ENCODE measurements at places on chromosomes 7 and 10. TPM values are rescaled to one million over a fixed set of nuclear protein-coding genes. Genes with fewer than 3 reads are reported as not detected.

- H3K36me3 ChIP-seq = no peaks in the 10 kb centered on the region
- H3K4me1 ChIP-seq = peaks cover 30% of the 10 kb centered on the region
- H3K4me3 ChIP-seq = no peak overlapping the region
- DNase-seq = no peak
Observed at GRCh38 chr7:77197141-77197540, 2.5 kb downstream of the FGL2 start.

DNA sequence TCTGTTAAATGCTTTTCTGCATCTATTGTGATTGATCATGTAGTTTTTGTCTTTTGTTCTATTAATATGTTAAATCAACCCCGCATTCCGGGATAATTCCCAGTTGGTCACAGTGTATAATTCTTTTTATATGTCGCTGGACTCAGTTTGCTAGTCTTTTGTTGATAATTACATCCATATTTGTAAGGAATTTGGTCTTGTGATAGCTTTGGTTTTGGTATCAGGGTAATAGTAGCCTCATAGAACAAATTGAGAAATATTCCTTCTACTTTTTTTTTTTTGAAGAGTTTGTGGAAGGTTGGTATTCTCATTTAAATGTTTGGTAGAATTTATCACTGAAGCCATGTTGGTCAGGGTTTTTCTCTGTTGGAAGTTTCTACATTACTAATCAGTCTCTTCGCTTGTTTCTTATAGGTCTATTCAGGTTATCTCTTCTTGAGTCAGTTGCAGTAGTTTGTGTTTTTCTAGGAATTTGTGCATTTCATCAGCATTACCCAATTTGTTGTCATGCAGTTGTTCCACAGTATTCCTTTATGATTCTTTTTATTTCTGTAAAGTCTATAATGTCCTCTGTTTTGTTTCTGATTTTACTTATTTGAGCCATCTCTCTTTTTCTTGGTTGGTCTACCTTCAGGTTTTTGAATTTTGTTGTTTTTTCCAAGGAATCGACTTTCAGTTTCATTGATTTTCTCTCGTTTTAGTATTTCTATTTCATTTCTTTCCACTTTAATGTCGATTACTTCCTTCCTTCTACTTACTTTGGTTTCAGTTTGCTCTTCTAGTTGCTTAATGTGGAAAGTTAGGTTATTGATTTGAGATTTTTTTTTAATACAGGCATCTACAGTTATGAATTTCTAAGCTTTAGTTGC is 64.6 kb upstream of the GJD4 start:
- no peak overlapping the region for H3K4me3 ChIP-seq
- peak overlapping the region; percentile 84 for H3K27ac ChIP-seq
- no peaks in the 10 kb centered on the region for H3K27me3 ChIP-seq
- DNase-seq = no peak
- H3K36me3 ChIP-seq = peaks cover 60% of the 10 kb centered on the region
- H3K4me1 ChIP-seq = peaks cover 25% of the 10 kb centered on the region

DNA sequence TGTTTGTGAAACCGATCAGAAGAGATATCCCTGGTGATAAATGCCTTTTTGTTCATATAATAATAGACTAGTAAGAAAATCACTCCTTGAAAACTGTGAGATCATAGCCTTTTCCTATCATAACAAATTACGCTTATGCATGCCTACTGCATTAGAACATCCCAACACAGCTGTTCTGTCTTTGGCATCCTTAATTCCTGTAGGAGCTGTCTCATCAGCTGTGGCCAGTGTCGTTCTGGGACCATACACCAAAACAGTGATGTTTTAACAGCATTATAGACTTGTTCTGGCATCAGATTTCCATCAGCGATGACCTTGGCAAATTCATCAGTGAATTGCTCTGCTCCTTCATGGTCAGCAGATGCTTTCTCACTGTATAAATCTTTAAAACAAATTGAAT is 423.6 kb upstream of the LRGUK start:
- no peak for DNase-seq
- no peak overlapping the region for H3K4me3 ChIP-seq
- H3K36me3 ChIP-seq = peaks cover 7% of the 10 kb centered on the region

DNA sequence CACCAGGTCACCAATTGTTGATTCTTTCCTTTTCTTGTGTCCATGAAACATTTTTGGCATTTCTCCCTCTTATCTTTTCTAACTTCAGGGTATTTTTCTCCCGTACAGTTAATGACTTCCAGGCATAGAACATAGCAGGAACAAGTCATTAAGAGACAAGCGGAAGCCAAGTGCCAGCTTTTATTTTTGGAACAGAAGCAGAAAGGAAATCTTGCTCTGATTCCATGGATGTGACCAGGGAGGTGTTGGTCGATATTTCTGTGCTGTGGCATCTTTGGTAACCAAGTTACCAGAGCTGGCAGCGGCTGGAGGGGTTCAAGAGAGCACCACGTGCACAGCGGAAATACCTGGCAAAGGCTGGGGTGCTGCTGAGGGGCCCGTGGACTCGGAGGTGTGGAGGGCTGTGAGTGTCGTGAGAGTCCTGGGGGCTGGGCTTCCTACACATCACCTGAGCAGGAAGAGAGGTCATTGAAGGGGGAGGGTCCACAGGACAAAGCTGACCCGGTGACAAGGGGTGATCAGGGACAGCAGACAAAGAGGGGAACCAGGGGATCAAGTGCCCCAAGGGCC is 1.8 kb downstream of the LLCFC1 start:
- DNase-seq = no peak
- no peaks in the 10 kb centered on the region for H3K36me3 ChIP-seq
- peaks cover 2% of the 10 kb centered on the region for H3K27me3 ChIP-seq
- no peak overlapping the region for H3K4me3 ChIP-seq

- peak; percentile 69 for DNase-seq
- H3K4me3 ChIP-seq = peak overlapping the region; percentile 20
- H3K4me1 ChIP-seq = peaks cover 76% of the 10 kb centered on the region
- H3K27ac ChIP-seq = peak overlapping the region; percentile 85
Observed at GRCh38 chr7:130996833-130997231, 262.8 kb upstream of the KLF14 start.

GRCh38 chr7:106129291-106129690 is 17.2 kb upstream of the SYPL1 start:
- H3K36me3 ChIP-seq = no peaks in the 10 kb centered on the region
- no peak overlapping the region for H3K4me3 ChIP-seq
- peaks cover 10% of the 10 kb centered on the region for H3K4me1 ChIP-seq
- H3K27me3 ChIP-seq = peaks cover 1% of the 10 kb centered on the region
- DNase-seq = no peak

DNA sequence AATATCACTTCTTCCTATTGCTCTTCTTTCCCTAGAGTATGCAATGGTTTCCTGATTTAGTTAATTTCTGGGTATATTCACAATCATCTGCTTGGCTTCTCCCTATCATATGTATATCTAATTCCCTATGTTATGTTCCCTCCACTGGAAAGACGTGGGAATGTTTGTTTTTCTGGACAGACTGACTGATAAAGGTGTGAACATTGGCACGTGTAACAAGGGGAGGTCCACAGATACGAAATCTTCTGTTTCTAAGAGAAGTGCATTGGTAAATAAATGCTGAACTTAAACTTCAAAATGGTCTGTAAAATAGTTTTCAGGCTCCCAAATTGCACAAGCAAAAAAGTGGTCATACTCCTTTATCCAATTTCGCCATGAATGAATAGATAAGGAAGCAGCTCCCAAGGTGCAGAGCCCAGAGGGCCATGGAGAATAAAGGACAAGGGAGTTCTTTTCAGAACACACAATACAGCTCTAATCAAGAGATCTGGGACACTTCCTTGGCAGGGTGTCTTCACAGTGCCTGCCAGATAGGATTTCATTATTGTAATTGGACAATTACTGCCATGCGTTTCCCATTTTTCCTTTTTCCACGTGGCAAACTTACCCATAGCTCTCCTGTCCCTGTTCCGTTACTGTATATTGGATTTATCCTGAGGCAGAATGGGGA is 141.9 kb downstream of the RNF133 start:
- no peaks in the 10 kb centered on the region for H3K27me3 ChIP-seq
- no peaks in the 10 kb centered on the region for H3K4me1 ChIP-seq
- H3K4me3 ChIP-seq = no peak overlapping the region

- H3K27me3 ChIP-seq = no peaks in the 10 kb centered on the region
- no peak overlapping the region for H3K4me3 ChIP-seq
- no peak for DNase-seq
- peaks cover 35% of the 10 kb centered on the region for H3K4me1 ChIP-seq
Observed at GRCh38 chr10:46239247-46239646, 47.5 kb upstream of the ANTXRL start.

- H3K4me3 ChIP-seq = no peak overlapping the region
- H3K36me3 ChIP-seq = no peaks in the 10 kb centered on the region
- no peaks in the 10 kb centered on the region for H3K4me1 ChIP-seq
- DNase-seq = no peak
- peaks cover 4% of the 10 kb centered on the region for H3K27me3 ChIP-seq
Observed at GRCh38 chr7:50504646-50505546, 54.7 kb upstream of the FIGNL1 start.

The FXYD4 gene
- total RNA-seq = not detected

The MYL10 gene
- not detected for total RNA-seq

The NACAD gene
- 0.31 TPM for total RNA-seq

The CACNA2D1 gene
- not detected for total RNA-seq

The CPED1 gene
- not detected for total RNA-seq

Data from activated CD8-positive, alpha-beta T cell treated with anti-CD3 and anti-CD28 coated beads for 36 hours (primary cell).